AG09309 (cell line): ENCODE measurements at places on chromosomes 16 and 17.

DNA sequence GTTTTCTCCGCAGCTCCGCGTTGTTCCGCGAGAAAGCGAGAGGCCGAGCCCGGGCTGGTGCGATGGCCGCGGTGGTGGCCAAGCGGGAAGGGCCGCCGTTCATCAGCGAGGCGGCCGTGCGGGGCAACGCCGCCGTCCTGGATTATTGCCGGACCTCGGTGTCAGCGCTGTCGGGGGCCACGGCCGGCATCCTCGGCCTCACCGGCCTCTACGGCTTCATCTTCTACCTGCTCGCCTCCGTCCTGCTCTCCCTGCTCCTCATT, 404 bp downstream of the EMC6 start:
- no peak for DNase-seq

DNA sequence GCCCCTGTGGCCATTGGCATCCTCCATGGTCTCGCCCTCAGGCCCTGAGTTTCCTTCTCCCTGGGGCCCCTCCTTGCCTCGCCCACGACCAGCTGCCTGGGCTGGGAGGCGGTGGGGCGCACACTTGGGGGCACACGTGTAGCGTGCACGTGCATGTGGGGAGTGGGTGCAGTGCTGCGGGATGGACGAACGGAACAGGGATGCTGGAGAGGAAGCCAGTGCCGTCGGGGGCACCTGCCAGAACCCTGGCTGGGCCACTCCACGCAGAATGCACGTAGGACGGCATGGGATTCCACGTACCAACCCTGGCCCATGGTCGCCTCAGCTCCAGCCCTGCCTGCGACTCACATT, 80.4 kb downstream of the KLHDC4 start:
- no peak for DNase-seq

DNA sequence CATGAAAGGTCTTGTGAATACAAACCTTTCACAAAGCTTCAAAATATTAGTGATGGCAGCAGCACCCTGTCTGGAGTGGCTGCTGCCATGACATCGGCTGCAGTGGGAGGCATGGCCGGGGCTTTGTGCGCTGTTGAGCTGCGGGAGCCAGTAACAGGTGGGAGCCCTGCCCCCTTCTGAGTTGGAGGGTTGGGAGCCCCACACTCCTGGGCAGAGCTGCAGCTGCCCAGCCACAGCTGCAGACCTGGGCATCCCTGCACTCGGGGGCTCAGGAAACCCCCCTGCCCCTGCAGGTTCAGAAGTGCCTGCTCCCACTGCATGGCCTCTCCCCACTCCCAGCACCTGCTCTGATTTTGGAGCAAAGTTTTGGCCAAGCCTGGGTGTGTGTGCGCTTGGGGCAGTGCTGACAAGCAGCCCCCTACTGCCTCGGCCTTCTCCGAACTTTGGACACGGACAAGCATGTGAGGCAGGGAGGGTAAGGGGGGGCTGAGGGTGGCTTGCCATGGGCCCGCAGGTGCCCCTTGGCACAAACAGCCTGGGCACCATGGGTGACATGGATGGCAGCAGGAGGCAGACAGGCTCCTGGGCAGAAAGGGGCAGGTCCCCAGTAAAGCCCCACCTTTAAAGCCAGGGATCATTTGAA, 42.7 kb downstream of the IST1 start:
- DNase-seq = no peak

GRCh38 chr17:17907469-17907868, 64.7 kb downstream of the TOM1L2 start:
- no peak for DNase-seq

GRCh38 chr17:71430281-71430680, 690.5 kb upstream of the SOX9 start:
- DNase-seq = no peak
